ENCODE measurements at places on chromosomes 2 and 18.
A peak's percentile ranks its signal among the peaks of the same experiment; 100 is the strongest.

GRCh38 chr2:32719430-32719829 is 91.6 kb downstream of the TTC27 start:
- no peak for DNase-seq

GRCh38 chr2:33632831-33633230 is 33.7 kb upstream of the FAM98A start:
- DNase-seq, result no peak

DNA sequence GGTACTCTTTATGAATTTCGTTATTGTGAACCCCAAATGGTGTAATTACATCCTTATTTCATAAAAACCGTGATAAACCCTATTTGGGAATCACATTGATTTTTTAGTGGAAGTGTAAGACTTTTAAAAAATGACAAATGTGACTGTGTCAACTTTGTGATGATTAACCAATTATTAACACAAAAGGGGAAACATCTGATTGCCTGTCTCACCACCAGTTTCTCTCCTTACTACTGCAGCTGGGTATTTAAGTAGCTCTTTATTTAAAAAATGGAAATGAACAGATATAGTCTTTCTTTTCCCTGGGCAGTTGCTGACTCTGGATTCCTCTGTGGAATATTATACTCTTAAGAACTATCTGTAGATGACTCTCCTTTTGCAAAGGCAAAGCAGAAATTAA is 11.6 kb upstream of the RPE start:
- DNase-seq, result no peak

DNA sequence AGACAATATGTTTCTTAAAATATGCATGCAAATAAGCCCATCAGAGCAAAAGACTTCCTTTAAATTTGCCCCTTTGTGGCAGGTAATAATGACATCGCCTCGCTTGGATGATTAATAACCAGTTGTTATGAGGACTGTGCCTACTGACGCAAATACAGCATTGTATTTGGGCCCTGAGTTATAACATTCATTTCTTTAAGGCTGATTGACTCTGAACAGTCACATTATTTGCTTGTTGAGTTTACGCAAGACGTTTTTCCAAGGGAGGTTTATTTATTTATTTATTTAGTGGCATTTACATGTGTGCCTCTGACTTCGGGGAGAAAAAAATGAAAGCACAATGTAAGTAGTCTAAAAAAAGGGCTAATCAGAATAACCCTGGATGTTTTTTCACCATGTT is 88.3 kb downstream of the SLC8A1 start:
- no peak for DNase-seq

DNA sequence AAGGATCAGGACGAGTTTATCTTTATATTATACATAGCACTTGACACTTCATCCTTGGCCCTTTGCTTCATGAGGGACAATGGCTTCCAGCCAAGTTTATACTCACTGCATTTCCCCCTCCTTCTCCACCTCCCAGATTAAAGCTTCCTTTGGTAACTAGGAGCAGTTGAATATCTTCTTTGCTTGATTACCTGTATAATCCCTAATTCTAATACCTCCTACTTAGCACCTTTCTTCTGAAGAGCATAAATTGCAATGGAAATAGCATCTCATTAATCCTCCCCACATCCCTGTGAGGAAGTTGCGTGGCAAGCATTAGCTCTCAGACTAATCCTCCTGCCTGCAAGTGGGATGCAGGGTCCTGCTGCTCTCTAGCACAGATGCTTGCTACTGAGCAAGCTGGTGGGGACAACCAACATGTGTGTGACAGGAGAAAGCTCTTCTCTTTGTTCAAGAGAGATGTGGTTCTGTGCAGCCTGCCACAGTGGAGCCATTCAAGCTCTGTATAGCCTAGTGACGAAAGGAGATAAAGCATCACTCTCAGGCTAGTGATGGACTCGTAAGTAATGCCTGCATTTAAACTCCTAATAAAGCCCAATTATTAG is 19.1 kb downstream of the KLHL14 start:
- DNase-seq, result no peak

GRCh38 chr2:132923787-132924186 is 253.8 kb upstream of the LYPD1 start:
- no peak for DNase-seq

GRCh38 chr18:9321017-9321452 is 13.5 kb upstream of the TWSG1 start:
- DNase-seq, result no peak

DNA sequence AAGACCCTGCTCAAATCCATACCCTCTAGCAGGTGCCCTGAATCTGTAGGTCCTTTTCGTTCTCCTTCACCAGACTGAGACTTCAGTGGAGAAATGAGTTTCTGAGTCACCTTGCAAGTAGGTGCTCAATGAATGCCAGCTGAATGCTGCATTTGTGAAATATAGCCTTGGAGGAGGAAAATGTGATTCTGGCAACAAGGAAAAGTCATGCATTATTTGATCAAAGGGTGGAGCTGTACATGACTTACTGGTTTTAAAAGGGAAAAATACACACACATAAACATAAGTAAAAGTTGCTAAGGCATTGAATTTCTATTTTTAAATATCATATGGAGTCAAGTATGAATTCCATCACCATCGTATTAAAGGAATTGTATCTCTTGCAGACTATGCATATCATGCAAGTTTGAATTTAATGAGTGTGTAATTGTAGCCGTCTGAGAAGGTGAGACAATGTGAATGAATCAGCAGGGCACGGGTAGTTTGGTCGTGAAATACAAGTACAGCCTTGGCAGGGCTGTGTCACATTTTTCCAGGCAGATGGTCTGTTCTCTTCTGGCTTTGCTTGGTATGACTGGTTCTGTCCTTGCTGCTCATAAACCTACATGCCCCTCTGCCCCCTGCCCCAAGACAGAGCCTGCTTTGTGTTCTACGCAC is 160.8 kb downstream of the COL6A3 start:
- no peak for DNase-seq

- no peak for DNase-seq
Observed at GRCh38 chr2:68669651-68670050, 26.3 kb downstream of the PROKR1 start.

DNA sequence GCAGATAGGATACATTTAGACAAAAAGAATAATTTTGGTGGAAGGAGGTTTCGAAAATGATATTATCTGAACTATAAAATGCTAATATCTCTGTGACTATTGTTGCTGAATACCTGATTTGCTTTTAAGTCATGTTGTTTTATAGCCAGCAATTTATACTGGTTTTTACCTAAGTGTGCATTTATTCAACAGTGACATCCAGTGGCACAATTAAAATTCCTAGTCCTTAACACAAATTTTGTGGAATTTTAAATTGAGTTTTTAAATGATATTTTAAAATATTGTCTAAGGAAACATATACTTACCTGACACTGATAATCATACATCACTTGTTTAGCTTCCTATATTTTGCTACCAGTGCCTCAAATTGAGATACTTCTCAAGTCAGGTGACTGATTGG is 144.8 kb downstream of the ARHGAP28 start:
- DNase-seq, result no peak

GRCh38 chr2:41989501-41990180 is 58.2 kb upstream of the PKDCC start:
- DNase-seq, result no peak

GRCh38 chr2:9590641-9591040 is 35.0 kb upstream of the ADAM17 start:
- DNase-seq, result no peak

DNA sequence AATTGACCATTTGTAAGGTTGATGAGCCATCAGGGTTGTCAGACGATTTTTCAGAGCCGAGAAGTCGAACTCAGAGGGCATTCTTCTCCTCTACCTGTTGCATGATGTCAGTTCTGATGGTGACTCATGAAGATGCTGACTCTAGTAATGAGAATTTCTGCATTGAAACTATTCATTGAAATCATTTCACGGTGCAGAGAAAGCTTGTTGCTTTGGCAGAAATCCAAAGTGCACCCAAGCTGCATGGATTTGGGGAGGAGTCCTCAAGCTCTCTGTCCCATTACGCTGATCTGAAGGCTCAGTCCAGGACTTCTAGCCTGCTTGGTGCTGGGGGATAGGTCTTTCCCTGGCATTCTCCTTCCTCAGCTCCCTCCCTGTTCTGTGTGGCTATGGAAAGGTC is 125.7 kb upstream of the PXDN start:
- DNase-seq, result no peak

GRCh38 chr2:64142741-64143168 is 1.5 kb downstream of the PELI1 start:
- DNase-seq, result no peak

DNA sequence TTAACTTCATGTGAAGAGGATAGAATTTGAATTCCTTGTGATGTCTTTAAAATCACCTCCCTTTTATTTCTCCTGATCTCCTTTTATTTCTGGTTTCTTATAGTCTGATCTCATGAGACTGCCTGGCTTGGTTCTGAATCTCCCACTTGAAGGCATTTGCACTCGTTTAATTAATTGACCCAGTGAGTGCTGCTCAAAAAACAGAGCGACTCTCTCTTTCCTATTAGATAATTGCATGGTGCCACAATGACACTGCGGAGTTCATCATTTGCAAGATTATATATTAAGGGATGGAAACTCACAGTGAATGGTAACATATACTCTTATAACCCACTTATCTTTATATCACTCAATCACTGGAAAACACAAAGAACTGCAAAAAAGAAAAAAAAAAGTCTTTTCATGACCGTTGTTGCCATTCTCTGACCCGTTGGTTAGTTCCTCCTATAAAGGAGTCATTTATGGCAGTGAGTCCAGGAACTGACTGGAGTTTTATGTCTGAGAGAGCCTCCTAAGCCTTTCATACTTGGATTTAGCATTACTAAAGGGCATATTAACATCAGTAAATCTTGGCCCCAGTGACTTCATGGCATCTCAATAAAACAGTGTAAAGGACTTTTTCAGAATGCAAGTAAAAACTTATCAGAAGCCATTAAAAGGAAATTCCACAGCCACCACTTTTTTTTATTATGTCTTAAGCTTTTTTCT is 103.3 kb upstream of the EPHA4 start:
- DNase-seq, result no peak

- DNase-seq, result no peak
Observed at GRCh38 chr2:113283704-113284284, 5.1 kb upstream of the PAX8 start.

GRCh38 chr18:80191907-80192652 is 55.2 kb downstream of the PARD6G start:
- no peak for DNase-seq

- no peak for DNase-seq
Observed at GRCh38 chr18:21857871-21858270, 117.3 kb downstream of the MIB1 start.

- DNase-seq, result no peak
Observed at GRCh38 chr2:202044777-202045176, 11.1 kb downstream of the FZD7 start.

DNA sequence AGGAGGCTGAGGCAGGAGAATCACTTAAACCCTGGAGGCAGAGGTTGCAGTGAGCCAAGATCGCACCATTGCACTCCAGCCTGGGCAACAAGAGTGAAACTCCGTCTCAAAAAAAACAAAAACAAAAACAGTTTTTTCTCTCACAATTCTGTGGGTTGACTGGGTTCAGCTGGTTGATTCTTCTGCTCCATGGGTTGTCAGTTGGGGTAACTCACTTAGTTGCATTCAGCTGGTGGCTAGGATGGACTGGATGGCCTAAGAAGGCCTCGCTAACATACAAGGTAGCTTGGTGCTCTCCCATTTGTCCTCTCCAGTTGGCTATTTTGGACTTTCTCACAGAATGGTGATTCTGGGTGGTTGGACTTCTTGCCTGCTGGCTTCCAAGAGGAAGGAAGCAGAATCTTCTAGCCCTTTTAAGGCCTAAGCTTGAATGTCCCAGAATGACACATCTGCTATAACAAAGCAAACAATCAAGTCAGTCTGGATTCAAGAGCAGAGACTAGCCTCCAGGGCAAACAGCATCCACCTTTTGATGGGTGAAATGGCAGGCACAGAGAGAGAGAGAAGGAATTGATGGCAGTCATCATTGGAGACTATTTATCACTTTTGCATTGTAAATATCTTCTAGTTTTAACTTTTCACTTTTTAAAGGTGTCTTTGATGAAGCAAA is 17.9 kb downstream of the LAMA3 start:
- DNase-seq, result no peak

DNA sequence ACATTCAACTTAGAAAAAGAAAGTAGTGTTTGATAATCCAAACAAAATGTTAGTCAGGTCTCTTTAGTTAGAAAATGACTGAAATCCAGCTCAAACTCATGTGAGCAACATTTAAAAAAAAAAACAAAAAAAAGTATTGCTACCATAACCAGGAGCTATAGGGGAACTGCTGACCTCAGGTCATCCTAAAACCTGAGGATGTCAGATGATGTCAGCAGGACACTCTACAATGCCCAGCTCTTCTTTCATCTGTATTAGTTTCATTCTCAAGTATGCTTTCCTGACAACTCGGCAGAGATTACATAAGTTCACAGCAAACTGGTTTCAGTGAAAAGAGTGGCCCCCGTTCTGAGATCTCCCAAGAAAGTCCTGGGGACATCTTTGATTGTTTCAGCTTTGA is 4.2 kb upstream of the ESCO1 start:
- DNase-seq, result no peak

DNA sequence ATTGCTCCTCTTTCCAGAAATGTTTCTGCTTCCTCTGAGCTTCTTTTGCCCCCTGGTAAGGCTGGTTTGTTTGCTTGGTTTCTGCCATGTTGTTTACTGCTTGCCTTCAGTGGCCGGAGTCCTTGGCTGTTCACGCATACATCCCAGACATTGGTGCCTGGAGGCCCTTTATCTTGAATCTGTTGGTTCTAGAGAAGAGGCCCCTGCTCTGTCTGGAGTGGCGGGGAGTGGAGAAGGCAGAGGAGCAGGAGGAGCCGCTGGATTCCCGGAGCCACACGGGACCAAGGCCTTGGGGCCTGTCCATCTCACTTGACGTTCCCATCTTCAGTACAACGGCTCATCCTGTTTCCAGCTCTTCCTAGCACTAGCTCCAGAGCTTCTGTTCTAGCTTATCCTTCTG is 77.2 kb upstream of the PXDN start:
- DNase-seq, result no peak

GRCh38 chr2:118202707-118203303 is 114.5 kb downstream of the INSIG2 start:
- DNase-seq, result peak; percentile 39

- no peak for DNase-seq
Observed at GRCh38 chr2:205129531-205129930, 552.8 kb upstream of the NRP2 start.

- no peak for DNase-seq
Observed at GRCh38 chr2:241190291-241190981, 2.0 kb downstream of the ANO7 start.

- DNase-seq, result peak; percentile 9
Observed at GRCh38 chr18:11149441-11150270, at the start of gene PIEZO2. Gene PIEZO2 (minus strand): TSS chr18:11149569. CDS start chr18:11148588, 981 bp downstream.

DNA sequence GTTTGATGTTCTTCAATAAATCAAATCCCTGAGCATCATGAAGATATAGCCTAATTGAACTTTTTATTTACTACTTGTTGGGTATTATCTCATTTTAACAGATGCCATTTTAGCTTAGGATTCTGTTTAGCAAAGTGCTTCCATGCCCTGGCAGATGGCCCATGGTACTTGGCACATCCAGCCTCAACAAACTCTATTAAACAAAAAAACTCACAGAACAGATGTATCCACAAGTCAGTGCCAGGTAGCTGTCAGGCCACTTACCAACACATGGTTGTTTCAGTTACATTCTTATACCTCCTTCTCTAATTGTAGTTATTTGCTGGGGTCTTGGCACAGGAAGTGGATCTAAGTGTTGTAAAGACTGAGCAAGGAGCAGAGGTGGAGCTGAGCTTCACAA is 29.6 kb downstream of the GAD1 start:
- no peak for DNase-seq

Data from CD14-positive monocyte (primary cell).